ENCODE measurements at places on chromosomes 7 and 10. TPM values are rescaled to one million over a fixed set of nuclear protein-coding genes. Genes with fewer than 3 reads are reported as not detected.

DNA sequence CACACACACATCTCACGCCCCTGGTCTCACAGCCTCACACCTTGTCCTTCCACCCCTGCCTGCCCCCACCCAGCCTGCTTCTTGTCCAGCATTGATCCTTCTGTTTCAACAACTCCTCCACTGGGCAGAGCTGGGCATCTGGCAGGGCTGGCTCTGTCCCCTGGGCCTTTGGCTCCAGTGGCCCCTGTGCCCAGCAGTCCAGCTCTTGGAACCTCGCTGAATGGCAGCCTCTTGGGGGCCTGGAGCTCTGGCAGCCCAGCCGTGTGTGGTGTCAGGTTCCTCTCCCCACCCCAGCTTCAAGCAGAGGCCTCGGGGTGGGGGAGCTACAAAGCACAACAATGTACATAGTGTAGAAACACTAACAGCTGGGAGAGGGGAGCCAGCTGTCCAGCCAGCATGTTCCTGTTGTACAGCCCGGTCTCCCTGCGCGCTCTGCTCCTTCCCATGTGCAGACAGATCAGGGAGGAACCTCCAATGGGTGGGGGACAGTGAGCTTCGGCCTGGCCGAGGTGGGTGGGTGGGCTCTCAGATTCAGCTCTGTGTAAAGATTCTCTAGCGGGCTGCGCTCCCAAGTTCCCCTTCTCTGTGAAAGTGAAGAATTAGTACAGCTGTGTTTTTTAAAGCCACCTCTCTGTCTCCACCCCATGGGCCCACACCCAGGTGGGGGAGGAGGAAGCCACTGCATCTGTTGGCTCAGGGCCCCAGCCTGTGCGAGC lies 19.4 kb downstream of the ZMIZ2 start:
- DNase-seq, result no peak

DNA sequence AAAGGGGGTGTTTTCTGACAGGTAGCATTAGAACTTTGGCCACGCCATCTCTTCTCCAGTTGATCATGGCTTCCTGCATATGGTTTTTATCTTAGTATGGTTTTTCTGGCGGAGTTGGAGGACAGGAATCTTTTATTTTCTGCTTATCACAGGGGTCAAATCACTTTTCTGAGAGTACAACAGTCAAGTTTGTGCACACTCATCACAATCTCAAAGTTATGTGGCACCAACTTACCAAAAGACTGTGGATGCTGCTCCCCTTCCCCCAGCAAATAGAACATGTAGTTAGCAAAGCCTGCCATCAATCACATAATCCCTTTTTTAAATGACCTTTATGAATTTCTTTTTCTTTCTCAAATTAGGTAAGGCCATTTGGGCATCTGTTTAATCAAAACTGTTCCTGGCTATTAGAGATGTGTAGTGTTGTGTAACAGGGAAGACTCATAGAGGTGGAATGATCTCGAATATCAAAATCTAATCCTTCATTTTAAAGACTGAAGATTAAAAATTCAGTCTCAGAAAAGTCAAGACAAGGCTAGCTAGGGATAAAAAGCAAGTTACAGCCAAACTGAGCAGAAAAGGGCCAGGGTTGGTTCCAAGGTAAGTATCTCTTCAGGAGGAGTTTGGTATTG lies 3.8 kb upstream of the CH25H start:
- no peak for DNase-seq

- peak; percentile 94 for DNase-seq
Observed at GRCh38 chr7:138186951-138187351, 110.7 kb downstream of the AKR1D1 start.

The FAM13C gene
- not detected for total RNA-seq

- DNase-seq, result no peak
Observed at GRCh38 chr7:47374538-47374937, 207.4 kb downstream of the TNS3 start.

- DNase-seq, result no peak
Observed at GRCh38 chr10:132113206-132113605, 47.5 kb downstream of the JAKMIP3 start.

GRCh38 chr7:156638443-156639077 lies 2.0 kb upstream of the RNF32 start:
- no peak for DNase-seq

DNA sequence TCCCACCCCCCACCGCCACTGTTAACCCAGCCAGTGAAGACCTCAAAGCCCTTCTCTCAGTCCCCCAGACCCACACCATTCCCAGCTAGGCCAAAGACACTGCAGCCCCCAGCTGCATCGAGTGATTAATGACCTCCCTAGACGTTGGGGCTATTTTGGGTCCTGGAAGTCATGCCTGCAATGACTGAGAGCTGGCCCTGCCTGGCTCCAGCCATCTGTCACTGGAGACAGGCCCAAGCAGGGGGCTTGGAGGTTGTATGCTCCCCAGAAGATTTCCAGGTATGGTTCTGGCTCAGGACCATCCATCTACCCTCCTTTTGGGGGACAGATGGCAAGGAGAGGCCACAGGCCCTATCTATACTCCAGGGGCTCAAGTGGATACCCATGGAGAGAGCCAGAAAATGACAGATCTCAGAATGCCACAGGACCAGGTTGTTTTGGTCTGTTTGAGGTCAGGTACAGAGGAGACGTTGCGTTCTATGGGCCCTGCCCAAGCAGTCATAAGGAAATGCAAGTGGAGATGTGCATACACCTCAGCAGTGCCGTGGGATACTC lies 5.1 kb downstream of the KCNIP2 start:
- no peak for DNase-seq

DNA sequence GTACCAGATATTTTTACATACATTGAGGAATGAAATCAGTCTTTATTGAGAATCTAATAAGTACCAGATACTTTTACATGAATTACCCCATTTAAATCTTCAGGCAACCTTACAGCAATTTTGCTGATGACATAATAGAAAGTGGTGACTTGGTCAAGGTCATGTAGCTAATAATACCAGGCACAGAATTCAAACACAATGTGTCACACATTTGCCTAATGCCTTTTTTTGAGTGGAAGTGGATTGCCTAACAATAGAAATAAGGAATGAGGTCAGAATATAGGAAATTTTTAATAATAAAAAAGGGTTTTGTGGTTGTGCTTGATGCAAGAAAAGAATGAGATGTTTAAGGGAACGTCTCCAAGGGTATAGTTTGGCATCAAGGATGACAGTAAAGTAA lies 466.6 kb upstream of the IGFBP3 start:
- no peak for DNase-seq

DNA sequence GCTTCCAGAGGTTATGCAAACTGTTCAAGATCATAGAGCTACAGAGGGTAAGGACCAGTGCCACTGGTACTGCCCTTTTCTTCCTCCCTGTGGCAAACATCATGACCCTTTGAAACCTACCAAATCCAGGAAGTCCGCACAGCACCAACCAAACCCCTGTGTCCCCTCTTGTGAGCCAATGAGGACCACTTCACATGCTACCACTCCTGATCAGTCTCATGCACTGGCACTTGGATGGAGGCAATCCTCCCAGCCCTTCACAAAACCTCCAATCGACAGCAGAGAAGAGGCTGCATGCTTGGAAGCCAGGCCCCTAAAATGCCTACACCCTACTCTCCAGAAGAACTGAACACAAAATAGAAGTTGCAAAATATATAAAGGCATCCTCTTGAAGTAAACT lies 248.0 kb downstream of the TNS3 start:
- DNase-seq, result no peak

- DNase-seq, result no peak
Observed at GRCh38 chr10:116774728-116775151, 32.4 kb upstream of the HSPA12A start.

The POU6F2 gene
- total RNA-seq, result not detected

The FOXP2 gene
- 2.4 TPM for total RNA-seq

The MAP3K8 gene
- 6.6 TPM for total RNA-seq

GRCh38 chr7:69204943-69205342 lies 393.3 kb upstream of the AUTS2 start:
- no peak for DNase-seq

GRCh38 chr10:71367271-71367670 lies 29.4 kb upstream of the CDH23 start:
- no peak for DNase-seq

DNA sequence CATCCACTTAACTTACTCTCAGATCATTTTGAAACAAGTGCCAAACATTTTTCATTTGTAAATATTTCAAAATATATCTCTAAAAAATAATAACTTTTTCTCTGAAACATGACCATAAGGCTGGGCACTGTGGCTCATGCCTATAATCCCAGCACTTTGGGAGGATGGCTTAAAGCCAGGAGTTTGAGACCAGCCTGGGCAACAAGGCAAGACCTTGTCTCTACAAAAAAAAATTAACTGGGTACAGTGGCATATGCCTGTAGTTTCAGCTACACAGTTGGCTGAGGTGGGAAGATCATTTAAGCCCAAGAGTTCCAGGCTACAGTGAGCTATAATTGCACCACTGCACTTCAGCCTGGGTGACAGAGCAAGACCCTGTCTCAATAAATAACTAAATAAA lies 36.4 kb downstream of the USP54 start:
- no peak for DNase-seq

- no peak for DNase-seq
Observed at GRCh38 chr7:35446091-35446490, 192.2 kb upstream of the TBX20 start.

The FAM107B gene
- 125 TPM for total RNA-seq

GRCh38 chr7:80905334-80905733 lies 13.5 kb downstream of the SEMA3C start:
- DNase-seq, result peak; percentile 51

DNA sequence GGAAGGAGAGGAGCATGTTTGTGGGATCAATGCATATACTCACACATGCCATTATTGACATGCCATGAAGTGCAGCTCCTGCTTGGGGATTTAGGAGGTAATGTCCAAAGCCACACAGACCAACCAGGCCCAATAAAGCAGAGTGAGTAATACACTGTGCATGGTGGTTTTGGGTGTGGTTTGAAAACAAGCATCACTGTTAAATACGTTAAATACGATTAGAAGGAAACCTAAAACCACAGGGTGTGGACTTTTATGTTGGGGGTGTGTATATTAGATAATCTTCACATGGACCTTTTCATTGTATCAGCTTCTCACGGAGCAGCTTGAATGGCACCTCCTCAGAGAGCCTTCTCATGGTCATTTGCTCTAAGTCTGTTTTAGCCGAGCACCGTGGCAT lies 10.4 kb upstream of the EIF3A start:
- peak; percentile 64 for DNase-seq

The SLC18A3 gene
- total RNA-seq, result not detected

- no peak for DNase-seq
Observed at GRCh38 chr10:19226025-19226424, 177.4 kb downstream of the MALRD1 start.

The GRM8 gene
- not detected for total RNA-seq

DNA sequence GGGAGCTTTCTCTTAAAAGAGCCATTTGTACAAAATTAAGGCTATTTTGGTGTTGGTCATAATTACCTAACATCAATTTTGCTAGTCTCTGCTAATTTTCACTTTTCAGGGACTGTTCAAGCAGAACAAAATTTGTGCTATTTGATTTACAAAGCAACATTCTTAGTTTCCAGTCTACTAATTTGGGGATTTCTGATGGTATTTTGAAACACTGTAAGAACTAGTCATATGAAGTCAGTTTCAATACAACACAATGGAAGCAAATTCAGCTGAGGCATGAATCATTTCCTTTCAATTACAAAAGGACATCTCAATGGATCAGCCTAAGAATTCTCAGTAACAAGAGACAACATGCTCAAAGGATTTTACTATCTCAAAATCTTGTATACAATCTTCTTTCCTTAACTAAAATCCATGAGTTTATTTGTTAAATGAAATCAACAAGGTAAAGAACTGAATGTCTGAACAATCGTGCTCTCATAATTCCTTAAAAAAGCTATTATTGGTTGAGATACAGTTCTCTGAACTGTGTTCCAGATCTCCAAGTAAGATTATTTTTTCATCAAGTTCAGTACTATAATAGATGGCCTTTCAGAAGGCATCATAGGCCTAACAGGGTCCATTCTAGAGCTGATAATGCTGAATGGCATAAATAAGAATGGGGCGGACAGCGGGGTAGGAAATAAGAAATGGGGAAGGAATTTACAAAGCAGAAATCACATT lies 144.6 kb downstream of the NRCAM start:
- DNase-seq, result no peak

- DNase-seq, result peak; percentile 87
Observed at GRCh38 chr10:81872206-81872862, 2.7 kb upstream of the NRG3 start.

DNA sequence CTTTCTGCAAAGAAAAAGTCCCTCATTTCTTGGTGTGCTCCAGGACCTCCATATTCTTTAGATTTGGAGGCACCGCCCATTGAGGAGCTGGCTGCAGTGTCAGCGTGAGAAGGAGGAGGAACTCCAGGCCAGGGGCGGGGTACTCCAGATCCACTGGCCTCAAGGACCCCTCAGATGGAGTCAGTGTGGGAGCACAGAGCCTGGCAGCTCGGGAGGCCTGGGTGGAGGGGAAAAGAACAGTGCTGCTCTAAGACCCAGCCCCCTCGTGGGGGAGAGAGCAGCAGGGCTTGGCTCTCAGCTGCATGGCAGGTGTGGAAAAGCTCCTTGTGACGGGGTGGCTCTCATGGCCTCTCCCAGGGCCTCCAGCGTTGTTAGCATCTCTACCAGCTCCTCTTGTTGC lies 70.5 kb downstream of the ITGB1 start:
- no peak for DNase-seq

- DNase-seq, result no peak
Observed at GRCh38 chr10:124127965-124128810, 34.8 kb upstream of the CHST15 start.

The H2BK1 gene
- not detected for total RNA-seq

- no peak for DNase-seq
Observed at GRCh38 chr7:36636126-36636525, 88.2 kb downstream of the AOAH start.

GRCh38 chr7:141916099-141916498 lies at the start of gene OR9A4:
TSS of gene OR9A4 (plus strand) at chr7:141916399. CDS start at chr7:141918876, 2,477 bp downstream.
- DNase-seq, result no peak

The NUTM2E gene
- total RNA-seq, result not detected

DNA sequence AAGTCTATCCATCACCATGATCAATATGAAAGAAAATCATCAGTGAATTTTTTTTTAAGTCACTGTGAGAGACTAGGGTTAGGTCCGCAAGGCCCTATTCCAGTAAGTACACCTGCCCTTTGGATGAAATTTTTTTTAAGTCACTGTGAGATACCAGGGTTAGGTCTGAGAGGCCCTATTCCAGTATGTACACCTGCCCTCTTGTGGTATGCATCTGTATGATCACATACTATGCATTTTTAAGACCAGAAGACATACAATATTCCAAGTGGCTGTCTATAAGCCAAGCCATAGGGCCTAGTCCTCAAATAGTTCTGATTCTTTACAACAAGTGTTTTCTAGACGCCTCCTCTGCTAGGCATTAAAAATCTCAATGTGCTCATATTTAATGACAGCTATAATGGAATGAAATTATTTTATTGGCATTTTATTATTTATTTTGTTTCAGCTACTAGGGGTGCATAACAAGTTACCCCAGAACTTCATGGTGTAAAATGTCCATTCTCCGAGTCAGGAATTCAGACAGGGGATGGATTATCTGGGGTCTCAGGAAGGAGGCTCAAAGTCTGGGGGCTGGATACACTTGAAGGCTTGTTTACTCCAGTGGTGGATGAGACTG lies 53.1 kb downstream of the TEX36 start:
- peak; percentile 38 for DNase-seq

The NYAP1 gene
- 3.6 TPM for total RNA-seq

The COA1 gene
- total RNA-seq, result 128 TPM

The FAM241B gene
- 14.2 TPM for total RNA-seq

All from Caki2 (cell line).